ENCODE measurements at places on chromosomes 5 and 9. TPM values are rescaled to one million over a fixed set of nuclear protein-coding genes. Genes with fewer than 3 reads are reported as not detected.

GRXCR2 gene
- not detected for total RNA-seq

FREM1 gene
- total RNA-seq = not detected

WHRN gene
- 9.6 TPM for total RNA-seq

LRRC70 gene
- 0.29 TPM for total RNA-seq

LHX3 gene
- total RNA-seq = not detected

PRDM9 gene
- total RNA-seq = not detected

SLC25A2 gene
- 0.21 TPM for total RNA-seq

ACTL7B gene
- total RNA-seq = not detected

NEK6 gene
- 26.5 TPM for total RNA-seq

GRM6 gene
- total RNA-seq = not detected

IL17B gene
- not detected for total RNA-seq

PIP5K1B gene
- 3.1 TPM for total RNA-seq

SCGB3A1 gene
- total RNA-seq = 0.75 TPM

MACROH2A1 gene
- 198 TPM for total RNA-seq

DMRT3 gene
- total RNA-seq = not detected

NADK2 gene
- total RNA-seq = 27.0 TPM

SPATA31D4 gene
- not detected for total RNA-seq

PDGFRB gene
- 2.1 TPM for total RNA-seq

FCN2 gene
- total RNA-seq = not detected

SLCO4C1 gene
- 0.10 TPM for total RNA-seq

TYRP1 gene
- total RNA-seq = not detected

IL3 gene
- total RNA-seq = 68.0 TPM

KIF24 gene
- total RNA-seq = 7.1 TPM

MRPS30 gene
- total RNA-seq = 62.2 TPM

CDKN2A gene
- 2.2 TPM for total RNA-seq

IFNK gene
- total RNA-seq = not detected

EFNA5 gene
- total RNA-seq = not detected

MARCOL gene
- total RNA-seq = not detected

SPINK13 gene
- not detected for total RNA-seq

TRIM14 gene
- 44.6 TPM for total RNA-seq

RAB24 gene
- 33.5 TPM for total RNA-seq

TUT7 gene
- 33.0 TPM for total RNA-seq

SPARC gene
- total RNA-seq = 0.15 TPM

MLLT3 gene
- total RNA-seq = 41.8 TPM

SLC4A9 gene
- total RNA-seq = not detected

PDE6A gene
- total RNA-seq = not detected

CDH9 gene
- not detected for total RNA-seq

ADRB2 gene
- 0.57 TPM for total RNA-seq

TRPM3 gene
- total RNA-seq = not detected

FOXI1 gene
- not detected for total RNA-seq

GRK6 gene
- 180 TPM for total RNA-seq

SAPCD2 gene
- total RNA-seq = 16.5 TPM

RMI1 gene
- 32.3 TPM for total RNA-seq

OCLN gene
- total RNA-seq = 0.61 TPM

MRPL50 gene
- total RNA-seq = 16.7 TPM

PCDHGA5 gene
- 0.13 TPM for total RNA-seq

PCDHA10 gene
- not detected for total RNA-seq

All from activated CD8-positive, alpha-beta memory T cell treated with anti-CD3 and anti-CD28 coated beads for 36 hours (primary cell).